Foreskin keratinocyte (primary cell): ENCODE measurements at places on chromosomes 11 and 22. TPM values are rescaled to one million over a fixed set of nuclear protein-coding genes. Genes with fewer than 3 reads are reported as not detected.
A peak's percentile ranks its signal among the peaks of the same experiment; 100 is the strongest.

DCHS1 gene
- 0.02 and 0.03 TPM in 2 replicates for polyA plus RNA-seq

KRTAP5-4 gene
- polyA plus RNA-seq: not detected in 2 replicates

PGA5 gene
- polyA plus RNA-seq: not detected in 2 replicates

C11orf87 gene
- not detected in 2 replicates for polyA plus RNA-seq

SMTNL1 gene
- not detected in 2 replicates for polyA plus RNA-seq

PATE4 gene
- not detected in 2 replicates for polyA plus RNA-seq

DNA sequence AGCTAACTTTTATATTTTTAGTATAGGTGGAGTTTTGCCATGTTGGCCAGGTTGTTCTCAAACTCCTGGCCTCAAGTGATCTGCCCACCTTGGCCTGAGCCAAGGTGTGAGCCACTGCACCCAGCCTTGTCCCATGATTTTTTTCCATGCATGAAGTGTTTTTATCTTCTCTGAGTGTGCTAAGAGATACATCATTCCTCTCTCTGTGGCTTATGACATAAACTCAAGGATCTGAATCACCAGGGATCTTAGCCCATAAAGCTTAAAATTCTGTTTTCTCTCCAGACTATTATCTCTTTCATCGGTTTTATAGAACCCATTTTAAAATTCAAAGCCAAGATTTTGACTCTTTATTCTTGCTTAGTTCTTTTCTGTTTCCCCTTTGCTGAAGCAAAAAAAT, 48.4 kb upstream of the C11orf58 start:
- no peak for DNase-seq

GRCh38 chr22:44972363-44973083, 37.3 kb downstream of the PHF21B start:
- no peak for DNase-seq

DNA sequence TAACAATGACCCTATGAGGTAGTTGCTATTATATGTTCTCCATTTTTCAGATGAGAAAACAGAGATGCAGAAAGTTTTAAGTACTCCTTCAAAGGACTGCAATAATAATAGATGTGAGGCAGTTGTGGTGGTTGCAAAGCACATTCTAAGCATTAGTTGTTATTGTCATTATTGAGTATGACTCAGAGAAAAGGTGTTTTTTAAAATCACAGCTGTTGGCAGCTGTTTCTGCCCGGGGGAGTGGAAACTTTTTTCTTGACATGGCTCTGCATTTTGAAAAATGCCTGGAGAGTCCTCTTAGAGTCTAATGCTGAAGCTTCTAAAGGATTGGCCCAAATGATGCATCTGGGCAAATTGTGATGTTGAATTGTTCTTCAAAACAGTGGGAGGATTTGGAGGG, 244.5 kb upstream of the MPPED2 start:
- no peak for DNase-seq

- DNase-seq: peak; percentile 52
These were observed 13.3 kb downstream of the PATZ1 start for GRCh38 chr22:31332886-31333285.

GRCh38 chr11:115939731-115940421, 435.7 kb upstream of the CADM1 start:
- DNase-seq: no peak

GRCh38 chr11:82889133-82890001, 10.9 kb downstream of the PRCP start:
- no peak for DNase-seq

DNA sequence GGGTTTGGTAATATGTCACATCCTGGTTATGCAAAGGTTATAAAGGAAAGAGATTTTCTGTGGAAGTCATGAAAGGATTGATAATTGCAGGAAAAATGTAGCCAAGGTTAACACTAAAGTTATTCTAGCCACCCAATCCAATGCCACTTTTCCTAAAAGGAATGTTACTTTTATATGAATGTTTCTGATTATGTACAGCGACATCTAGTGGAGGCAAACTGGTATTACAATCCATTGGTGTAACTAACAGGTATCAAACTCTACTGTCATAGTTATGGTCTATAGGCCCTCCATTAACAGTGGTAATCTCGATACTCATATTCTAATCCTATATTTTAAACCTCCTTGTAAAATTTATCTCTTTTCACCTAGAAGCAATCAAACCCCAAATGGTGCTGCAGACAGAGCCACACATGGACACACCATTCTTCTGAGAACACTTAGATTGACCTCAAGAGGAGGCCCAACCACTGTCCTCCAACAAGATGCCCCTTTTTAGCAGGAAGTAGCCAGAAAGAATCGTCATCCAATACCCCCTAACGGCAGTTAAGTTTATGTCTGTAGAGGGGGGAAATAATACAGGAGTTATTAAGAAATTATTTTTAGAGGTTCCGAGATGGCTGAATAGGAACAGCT, 74.9 kb upstream of the RAG2 start:
- DNase-seq: no peak

DNA sequence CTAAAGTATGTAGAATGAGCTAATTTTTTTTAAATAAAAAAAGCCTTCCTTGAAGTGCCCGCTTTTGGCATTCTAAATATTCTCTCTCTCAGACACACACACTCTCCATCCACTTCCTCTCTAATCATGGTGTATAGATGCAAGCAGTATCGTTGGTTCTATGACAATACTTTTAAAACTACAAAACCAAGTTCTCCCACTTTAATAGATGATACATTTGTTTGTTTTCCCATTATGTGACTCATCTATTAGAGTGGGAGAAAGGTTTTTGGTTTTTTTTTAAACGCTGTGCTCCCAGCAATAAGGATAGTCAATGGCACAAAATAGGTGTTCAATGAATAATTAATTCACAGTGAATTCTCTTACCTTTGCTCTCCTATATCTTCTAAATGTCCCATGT, 44.6 kb downstream of the FZD4 start:
- DNase-seq: no peak
